Activated CD4-positive, alpha-beta T cell treated with anti-CD3 and anti-CD28 coated beads, Interleukin-2, amount 10 ng/mL, durations not matched to agents 7 days and 5 days (primary cell): ENCODE measurements at places on chromosomes 7 and 10.

DNA sequence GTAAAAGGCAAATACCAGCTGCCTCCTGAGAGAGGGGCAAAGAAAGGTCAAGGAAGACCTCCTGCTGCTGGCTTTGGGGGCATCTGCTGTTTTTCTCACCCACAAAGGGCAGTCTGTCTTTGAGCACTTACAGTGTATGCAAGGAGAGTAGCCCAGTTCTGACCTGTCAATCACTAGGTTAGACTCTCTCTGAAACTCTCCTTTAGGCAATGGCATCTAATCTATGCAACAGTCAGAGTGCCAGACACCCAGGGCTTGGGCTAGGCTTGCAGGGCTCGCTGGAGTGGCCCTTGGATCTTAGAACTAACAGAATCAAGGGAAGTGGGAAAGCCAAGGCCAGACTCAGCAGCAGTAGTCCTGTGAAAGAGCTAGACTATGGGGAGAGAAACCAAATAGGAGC lies 522.9 kb downstream of the NRG3 start:
- no peak for DNase-seq
- H3K27ac ChIP-seq = no peak overlapping the region
- H3K36me3 ChIP-seq = no peaks in the 10 kb centered on the region
- no peaks in the 10 kb centered on the region for H3K27me3 ChIP-seq
- no peak overlapping the region for H3K4me3 ChIP-seq
- no peaks in the 10 kb centered on the region for H3K4me1 ChIP-seq

DNA sequence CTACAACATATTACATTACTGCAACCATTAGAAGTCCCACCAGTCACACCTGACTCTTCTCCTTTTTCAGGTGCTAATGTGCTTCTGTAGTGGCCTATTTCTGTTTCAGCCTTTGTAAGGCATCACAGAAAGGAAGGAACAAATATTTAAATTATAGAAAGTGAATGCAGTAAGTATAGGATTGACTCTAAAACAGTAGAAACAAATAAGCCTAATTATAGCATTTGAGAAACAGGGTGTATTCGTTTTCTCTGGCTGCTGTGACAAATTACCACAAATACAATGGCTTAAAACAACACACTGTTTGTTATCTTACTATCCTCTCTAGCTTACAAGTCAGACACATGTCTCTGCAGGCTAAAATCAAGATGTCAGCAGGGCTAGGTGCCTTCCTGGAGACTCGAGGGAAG lies 69.4 kb downstream of the CCSER2 start:
- peaks cover 65% of the 10 kb centered on the region for H3K36me3 ChIP-seq
- no peaks in the 10 kb centered on the region for H3K27me3 ChIP-seq

DNA sequence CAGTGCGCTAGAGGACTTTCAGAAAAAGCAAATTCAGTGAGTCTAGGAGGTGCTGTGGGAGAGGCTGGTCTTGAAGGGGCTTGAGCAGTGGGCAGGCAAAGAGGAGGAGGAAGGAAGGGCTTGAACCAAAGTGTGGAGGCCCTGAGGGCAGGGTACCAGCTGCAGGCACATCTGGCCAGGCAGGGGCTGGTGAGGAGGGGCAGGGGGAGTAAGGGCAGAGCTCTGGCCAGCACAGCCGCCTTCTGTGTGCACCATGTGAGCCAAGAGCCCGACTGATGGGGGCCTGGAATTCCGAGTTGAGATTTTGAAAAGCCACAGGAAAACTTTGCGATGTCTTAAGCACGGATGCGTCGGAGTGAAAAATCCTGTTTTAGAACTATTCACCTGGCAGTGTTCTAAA lies 74.5 kb downstream of the PRPF18 start:
- DNase-seq = no peak
- no peaks in the 10 kb centered on the region for H3K27me3 ChIP-seq
- H3K27ac ChIP-seq = no peak overlapping the region
- peaks cover 20% of the 10 kb centered on the region for H3K4me1 ChIP-seq
- H3K4me3 ChIP-seq = no peak overlapping the region

DNA sequence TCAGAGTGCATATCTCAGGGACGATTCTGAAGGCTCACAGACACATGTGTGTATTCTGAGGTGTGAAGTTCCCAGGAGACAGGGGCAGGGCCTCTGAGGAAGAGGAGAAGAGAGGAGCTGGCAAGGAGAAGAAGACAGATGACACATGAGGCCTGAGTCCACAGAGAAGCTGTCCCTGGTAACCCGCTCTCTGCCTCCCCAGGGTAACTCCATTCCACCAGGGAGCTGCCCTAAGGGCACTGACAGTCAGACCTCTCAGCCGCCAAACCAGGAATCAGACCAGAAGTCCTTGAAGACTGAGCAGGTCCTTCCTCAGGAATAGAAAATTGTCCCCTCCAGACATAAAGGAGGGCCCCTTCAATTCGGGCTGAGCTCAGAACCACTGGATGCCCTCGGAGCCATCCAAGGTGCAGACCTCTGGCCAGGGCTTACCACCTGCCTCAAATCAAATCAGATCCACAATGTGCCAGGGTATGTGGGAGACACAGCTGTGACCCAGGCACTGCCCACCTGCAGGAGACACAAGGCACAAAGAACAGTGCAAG lies 57.4 kb downstream of the TLL2 start:
- H3K27ac ChIP-seq = no peak overlapping the region
- H3K27me3 ChIP-seq = peaks cover 3% of the 10 kb centered on the region
- H3K36me3 ChIP-seq = no peaks in the 10 kb centered on the region
- DNase-seq = no peak
- H3K4me3 ChIP-seq = no peak overlapping the region

DNA sequence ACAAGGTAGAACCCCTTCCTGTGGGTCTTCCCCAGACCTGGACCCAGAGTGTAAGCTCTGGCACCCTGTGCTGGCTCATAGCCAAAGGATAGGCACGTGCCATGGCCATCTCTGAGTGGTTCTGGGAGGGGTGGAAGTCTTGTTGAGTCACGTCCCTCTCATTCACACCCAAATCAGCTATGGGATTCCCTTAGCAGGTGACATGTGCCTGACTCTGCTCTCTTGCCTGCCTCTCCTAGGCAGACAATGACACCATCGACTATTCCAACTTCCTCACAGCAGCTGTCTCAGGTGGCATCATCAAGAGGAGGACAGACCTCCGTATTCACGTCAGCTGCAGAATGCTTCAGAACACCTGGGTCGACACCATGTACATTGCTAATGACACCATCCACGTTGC lies 59.8 kb downstream of the C10orf120 start:
- no peaks in the 10 kb centered on the region for H3K27me3 ChIP-seq
- H3K4me1 ChIP-seq = no peaks in the 10 kb centered on the region
- no peak overlapping the region for H3K4me3 ChIP-seq
- no peak overlapping the region for H3K27ac ChIP-seq
- DNase-seq = no peak

DNA sequence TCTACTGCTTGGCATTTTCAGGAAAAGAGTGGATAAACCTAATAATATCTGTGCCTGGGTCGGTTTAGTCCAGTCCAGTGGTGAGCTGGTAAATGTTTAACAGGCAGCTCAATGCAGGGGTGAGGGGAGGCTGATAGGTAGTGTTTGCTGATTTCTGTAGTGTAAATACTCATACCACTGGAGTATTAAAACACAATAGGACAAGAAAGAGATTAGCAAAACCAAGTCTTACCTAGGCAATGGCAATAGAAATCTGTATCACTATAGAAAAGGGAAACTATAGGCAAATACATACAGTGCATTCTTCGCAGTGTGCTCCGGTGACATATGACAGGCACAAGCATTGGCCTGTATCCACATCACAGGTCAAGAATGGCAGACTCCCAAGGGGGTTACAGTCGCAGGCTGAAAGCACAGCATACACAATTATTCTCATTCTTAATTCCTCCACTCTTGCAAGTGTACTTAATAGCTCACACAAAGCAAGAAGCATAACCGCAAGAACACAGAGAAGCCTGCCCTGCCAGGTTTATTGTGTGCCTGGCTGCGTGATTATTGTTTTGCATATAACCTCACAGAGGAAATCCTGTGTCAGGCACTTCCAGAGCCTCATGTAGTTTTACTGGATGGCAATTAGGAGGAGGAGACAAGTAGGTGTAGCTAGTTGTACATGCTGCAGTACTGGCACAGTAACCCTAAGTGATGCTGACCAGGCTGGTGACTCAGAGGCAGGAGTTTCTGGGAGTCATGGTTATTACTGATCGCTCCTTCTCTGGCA lies 35.0 kb downstream of the LAMB4 start:
- H3K27me3 ChIP-seq = peaks cover 24% of the 10 kb centered on the region
- H3K4me3 ChIP-seq = no peak overlapping the region
- no peaks in the 10 kb centered on the region for H3K4me1 ChIP-seq
